ENCODE measurements at places on chromosomes 4 and X.

- DNase-seq: no peak
These were observed 333.1 kb downstream of the IL1RAPL1 start for GRCh38 chrX:28920153-28920943.

DNA sequence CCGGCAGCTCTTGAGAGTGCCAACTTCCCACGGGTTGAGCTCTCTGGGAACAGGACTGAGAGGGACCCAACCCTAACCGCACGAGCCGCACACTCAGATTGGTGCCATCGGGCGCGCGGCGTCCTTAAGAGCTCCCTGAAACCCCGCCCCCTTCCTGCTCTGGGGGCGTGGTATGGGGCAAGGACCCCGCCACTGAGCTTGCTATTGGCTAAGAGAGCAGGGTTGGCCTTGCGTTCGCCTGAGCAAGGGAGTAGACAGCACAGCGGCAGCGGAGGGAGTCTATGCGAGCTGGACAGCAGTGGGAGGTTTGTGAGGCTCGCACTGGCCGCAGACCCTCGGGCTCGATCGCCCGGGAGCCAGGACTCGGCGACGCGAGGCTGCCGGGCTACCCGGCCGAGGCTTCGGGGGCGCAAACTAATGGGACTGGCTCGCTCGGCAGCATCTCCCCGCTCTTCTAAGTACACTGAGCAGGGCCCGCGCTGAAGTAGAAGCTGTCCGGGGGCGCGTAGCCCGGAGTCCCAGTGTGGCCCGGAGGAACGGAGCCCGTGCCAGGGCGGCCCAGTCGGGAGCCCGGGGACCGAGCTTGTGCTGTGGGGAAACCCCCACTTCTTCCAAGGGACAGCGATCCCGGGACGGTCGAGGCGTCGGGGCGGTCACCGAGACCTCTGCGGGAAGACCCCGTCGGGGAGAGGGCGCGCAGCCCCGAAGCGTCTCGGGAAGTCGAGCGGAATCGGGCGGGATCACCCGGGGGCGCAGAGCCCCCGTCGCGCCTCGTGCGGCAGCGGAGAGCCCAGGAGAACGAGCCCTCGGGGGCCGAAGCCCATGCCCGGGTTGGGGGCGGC is at the start of gene EFNB1:
TSS of gene EFNB1 (plus strand) at position 282 of the 842 bp plus-strand sequence. CDS start 756 bp downstream, outside the sequence.
- DNase-seq: peak; percentile 88

DNA sequence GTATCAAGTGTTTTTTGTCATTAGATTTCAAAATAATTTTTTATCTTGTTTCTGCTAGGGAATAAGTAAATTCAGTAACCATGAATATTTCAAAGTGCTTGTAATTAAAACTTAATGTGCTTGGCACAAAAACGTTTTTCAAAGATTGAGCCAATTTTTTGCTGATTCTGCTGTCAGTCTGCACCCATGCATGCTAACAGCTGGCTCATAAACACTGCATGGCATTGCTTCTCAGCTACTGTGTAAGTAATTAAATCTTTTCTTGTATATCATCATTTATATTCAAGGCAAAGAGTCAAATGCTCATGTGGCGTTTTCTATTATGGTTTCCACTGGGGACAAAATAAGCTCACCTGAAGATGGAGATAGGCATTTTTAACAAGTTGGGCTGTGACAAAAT is 66.8 kb upstream of the SPANXN2 start:
- DNase-seq: no peak

- no peak for DNase-seq
These were observed 215.4 kb upstream of the MAB21L2 start for GRCh38 chr4:150366487-150366999.

DNA sequence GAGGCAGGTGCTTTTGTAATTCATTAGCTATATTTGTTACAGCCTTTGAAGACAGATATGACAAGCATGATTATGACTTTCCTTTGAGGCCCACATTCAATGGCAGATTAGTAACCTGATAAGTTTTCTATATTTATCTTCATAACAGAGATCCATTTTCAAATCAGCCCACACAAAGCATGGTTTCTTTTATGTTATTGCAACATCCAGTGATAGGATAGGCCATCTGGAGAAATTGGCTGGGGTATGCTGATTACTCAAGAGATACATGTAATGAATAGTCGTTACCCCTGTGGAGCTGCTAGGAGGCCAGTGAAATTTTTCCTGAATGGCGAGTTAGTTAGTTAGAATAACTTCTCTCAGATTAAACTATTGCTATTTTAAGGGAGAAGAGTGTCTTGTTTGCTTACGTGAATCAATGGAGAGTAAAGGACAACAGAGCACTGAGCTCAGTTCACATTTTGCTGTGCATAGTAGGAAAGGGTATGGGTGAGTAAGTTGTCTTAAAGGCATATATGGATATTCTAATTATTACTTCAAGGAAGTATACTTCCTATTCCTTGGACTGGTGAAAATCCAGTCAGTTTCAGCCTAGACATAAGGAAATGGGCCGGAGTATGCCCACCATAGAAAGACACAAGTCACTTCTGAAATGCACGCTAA is 79.2 kb upstream of the DKK2 start:
- DNase-seq: no peak

DNA sequence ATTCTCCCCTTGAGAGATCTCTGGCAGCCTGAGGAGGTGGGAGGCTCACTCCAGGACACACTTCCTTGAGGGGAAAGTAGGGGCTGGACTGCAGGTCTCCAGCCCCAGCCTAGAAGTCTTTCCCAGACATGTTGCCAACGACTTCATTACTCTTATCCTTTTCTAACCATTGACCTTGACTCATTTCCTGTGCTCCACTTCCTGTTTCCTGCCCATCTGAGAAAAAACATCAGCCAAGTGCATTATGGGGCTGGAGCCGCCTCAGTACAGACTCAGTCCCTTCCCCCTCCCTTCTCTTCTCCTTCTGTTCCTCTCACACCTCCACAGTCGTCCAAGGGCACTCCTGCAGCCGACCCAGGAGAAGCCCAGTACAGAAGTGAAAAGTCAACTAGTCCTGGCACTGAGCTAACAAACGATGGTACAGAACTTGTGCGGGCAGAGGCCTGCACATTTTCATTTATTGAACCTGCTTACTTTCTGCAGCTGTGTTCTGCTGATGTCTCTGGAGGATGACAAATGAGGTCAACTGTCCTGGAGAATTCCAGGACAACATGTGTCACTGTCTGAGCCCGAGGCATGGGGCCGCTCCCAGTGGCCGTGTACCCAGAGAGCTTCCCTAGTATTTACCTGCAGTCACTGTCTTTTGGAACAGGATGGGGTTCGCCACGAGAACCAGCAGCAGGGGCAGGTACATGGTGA is 20.1 kb downstream of the GPR143 start:
- DNase-seq: no peak

GRCh38 chr4:171519457-171519856 is 293.7 kb upstream of the GALNTL6 start:
- DNase-seq: no peak

Data from SW 1271 (cell line).